ENCODE measurements at places on chromosomes 7 and 10.

DNA sequence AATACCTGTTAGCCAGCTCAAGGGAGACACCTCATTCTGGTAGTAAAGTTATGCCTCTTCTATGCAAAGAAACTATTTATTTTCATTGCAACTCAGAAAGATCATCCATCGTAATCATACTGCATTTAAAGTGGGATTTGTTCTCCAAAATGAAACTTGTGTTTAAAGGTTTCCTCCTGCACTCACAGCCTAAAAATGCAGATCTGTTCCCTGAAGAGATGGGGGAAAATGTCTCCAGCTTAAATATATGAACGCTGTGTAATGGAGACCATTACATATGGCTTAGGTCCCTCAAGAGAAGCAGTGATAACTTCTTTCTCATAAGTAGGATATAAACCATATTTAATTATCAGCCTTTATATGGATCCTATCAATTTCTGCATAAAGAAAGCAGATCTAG lies 665.1 kb downstream of the KCNMA1 start:
- DNase-seq: no peak

DNA sequence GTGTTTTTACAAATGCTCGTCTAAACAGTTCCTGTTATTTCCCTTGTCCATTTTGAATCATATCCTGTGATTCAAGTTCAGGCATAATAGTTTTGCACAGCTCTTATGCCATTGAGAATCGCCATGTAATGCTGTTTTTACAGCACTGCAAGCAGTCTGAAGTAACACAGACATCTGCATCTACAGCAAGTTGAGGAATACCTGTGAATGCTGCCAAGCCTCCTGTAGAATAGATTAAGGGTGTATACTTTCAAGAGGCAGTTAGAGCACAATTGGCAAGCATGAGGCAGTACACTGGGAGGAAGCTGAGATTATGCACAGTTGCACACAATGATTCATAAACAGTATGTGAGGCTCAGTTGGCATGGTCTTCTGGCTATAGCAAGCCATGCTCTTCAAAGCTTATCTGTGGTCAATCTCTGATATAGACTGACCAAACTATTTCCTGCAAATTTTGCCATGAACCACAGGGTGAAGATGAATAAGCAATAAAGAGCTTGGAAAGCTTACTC lies 121.9 kb upstream of the AKR1E2 start:
- no peak for DNase-seq

DNA sequence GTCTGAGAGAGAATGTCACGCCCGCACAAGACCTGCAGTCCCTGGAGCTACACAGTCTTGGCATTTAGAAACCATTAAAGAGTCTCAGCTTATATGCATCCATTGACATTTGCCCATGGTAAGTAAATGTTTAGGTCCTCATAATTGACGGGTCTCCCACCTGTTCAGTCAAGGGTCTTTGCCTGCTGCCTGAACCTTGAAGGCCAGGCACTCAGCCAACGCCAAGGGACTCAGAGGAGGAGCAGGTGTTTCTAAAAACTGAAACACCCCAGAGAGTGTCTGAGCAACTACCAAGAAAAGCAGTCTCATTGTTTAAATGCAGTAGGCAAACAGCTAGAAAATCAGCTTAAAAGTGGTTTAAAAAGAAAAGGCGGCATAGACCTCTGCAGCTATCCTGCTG lies 264.7 kb upstream of the AKR1E2 start:
- no peak for DNase-seq

GRCh38 chr10:14588084-14588937 lies 186.4 kb downstream of the FAM107B start:
- no peak for DNase-seq

DNA sequence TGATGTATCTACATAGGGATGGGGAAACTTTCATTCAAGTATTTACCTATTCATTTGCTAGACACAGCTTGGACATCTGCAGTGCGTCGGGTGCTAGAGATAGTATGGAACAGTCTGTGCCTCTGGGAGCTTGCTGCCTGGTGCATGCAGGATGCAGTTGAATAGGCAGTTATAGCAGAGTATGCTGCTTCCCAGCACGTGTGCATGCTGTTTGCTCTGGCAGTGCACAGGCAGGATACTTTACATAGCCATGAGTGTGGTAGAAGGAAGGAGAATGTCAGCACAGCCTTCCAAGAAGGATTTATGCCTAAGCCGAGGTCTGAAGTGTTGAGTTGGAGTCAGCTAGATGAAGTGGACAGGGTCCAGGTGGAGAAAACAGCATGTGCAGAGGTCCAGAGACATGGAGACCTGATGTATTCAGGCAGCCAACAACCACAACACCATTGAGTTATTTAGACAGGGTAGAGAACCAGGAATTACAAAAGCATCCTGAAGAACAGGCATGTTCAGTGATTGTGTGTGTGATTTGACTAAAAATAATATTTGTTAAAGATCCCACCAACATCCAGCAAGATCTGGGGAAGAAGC lies 8.1 kb downstream of the MAP3K8 start:
- no peak for DNase-seq

DNA sequence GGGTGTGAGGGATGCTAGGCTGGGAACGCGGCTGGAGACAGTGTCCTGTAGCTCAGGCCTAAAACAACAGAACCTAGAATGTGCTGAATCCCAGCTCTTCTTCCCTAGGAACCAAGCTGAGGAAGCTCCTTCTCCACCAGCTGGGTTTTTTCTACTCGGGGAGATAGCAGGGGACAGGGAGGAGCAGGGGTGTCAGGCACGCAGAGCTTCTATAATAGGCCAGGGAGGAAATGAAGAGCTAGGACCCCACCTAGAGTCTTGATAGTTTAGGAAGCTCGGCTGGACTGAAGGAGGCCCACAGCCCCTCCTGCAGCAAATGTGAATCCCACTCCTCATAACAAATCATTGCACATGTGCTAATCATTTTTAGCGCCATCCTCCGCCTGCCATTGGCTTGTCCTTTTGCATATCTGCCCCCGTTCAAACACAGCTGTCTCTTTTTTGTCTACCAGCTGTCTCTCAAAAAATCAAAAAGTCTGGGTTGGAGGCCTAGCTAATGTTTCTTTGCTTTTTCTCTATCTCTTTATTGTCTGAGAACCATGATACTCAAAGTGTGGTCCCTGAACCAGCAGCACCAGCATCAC lies 24.1 kb upstream of the FAM180A start:
- no peak for DNase-seq

DNA sequence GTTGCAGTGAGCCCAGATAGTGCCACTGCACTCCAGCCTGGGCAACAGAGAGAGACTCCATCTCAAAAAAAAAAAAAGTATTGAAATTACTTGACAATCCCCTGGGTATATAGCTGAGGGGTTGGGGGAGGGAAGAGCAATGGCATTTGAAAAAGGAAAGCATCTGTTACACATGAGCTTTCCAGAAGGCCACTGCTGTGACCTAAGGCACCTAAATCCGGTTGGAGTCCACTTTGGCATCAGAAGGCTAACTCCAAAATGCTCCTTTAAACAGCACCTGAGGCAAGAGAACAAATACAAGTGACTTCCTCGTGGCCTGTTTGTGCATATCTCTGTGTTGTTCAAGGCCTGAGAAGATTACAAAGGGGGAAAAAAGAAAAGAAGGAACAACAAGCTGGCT lies 74.8 kb upstream of the PALS2 start:
- DNase-seq: no peak

DNA sequence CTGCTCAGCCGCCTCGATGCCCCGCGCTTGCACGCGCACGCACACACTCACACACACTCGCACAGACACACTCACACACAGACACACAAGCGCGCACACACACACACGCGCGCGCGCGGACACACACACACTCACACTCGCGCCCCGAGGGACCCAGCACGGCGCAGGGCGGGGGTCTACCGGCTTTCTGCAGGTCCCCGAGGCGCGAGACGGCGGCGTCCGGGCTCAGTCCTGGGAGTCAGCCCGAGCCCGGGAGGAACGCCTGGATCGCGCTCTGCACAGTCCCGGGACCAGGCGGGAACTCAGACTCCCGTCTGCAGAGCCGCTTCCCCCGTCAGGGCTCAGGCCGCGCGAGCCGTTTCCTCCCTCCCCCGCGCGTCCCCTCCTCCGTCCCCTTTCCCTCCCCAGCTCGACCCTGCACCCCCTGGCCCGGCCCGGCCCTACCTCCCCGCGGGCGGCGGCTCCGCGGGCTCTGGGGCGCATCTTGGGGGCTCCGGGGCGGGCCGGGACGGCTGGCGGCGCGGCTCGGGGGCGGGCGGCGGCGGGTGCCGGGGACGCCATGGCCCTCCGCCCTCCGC lies 464 bp downstream of the DENND2A start:
- DNase-seq: no peak

DNA sequence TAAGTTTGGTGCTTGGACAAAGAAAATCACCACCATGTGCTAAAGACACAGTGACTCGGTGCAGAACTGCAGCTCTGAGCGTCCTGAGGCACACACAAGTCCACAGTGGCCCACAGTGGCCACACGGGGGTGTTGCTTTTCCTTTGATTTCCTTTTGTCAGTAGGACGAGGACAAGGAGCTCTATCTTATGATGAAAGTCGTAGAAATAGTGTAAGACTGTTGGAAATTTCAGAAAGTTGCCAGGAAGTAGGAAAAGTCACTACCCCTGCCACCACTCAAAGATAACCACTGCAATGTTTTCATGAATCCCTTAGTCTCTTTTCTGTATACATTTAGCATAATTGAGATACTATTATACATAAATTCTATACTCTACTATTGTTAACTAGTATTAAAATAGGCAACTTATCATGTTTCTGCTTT lies 146.0 kb downstream of the TNS3 start:
- no peak for DNase-seq

DNA sequence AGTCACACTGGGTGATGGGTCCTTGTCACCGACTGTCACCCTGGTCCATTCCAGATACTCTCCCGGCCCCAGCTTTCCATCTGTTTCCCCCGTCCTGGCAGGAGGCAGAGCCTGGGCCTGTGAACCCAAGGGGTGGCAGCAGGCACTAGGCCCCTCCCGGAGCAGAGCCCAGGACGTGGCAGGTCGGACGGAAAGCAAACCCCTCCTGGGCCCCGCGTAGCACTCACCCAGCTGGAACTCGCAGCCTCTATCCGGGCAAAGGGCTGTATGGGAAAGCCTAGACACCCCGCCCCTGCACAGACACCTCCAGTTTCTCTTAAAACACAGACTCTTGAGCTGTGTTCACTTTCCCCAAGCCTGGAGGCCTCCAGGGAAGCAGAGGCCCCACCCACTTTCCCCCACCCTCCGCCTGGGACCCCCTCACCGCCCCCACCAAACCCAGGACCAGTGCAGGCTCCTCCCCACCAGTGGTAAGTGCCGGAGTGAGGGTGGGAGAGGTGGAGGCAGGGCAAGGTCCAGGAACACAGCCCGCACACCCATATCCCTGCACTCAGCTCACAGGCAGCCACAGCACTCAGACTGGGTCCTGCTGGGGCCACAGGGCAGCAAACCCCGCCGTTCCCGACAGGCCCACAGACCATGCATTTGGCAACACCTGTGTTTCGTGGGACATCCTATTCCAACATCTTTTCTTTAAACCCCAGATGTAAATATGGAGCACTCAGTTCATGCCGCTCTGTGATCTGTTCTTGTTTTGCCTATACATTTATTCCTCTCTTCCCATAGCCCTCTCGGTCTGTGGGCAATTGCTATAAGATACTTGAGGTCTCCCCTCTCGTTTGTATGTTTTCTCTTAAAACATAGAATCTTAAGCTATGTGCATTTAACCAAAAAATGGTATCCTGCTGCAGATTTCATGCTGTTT lies 98.2 kb upstream of the PDGFA start:
- no peak for DNase-seq

DNA sequence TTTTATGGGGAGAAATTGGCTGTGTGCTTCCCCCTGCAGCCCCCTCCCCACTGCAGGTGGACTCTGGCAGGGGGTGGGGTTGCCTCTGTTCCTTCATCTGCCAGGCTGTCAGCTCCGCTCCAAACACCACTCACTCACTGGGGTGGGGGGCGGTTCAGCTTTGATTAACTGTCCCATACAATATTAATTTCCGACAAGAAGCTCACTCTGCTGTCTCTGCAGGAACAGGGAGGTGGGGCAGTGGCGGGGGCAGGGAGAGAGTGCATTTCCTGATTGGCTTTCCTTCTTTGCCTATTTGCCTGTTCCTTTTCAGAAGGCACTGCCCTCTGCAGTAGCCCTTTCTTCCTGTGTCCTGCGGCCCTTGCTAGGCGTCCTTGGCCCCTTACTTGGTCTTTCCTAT lies 500.8 kb downstream of the PLXNA4 start:
- DNase-seq: no peak

- no peak for DNase-seq
Measured at GRCh38 chr10:28922127-28922526, 244.8 kb downstream of the BAMBI start.

DNA sequence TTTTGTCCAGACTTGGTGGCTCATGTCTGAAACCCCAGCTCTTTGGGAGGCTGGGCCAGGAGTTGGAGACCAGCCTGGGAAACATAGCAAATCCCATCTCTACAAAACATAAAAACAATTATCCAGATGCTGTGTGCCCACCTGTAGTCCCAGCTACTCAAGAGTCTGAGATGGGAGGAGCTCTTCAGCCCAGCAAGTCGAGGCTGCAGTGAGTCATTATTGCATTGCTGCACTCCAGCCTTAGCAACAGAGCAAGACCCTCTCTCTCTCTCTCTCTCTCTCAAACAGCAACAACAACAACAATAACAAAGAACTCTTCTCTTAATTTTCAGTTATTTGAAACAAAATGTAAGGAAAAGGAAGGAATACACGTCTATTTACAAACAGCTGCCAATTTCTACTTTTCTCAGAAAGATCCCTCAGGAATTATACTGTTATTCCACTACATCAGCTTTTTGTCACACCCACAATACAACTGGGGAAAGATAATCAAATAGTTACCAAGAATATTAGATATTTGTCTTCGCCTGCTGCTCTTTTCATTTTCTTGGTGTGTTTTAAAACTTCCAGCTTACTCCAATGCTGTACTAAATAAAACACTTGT lies 5.1 kb upstream of the TSPAN12 start:
- no peak for DNase-seq

- DNase-seq: no peak
Measured at GRCh38 chr10:16853201-16853600, 36.0 kb upstream of the RSU1 start.

DNA sequence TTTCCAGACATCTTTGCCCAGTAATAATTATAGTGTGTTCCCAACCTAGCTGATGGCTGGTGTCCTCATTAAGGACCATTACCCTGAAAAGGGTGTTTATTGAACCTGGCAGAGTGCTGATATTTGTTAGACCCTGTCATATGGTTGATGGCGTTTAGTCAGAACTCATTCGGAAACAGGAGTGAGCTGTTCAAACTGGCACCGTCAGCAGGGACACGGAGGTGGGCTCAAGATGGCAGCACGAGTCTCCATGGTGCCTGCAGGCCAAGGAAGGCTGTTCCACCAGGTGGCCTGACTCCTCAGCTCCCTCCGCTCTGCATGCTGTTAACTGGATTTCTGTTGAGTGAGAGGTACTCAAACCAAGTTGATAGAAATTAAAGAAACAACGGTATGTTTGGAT lies 589.1 kb upstream of the MGMT start:
- DNase-seq: no peak

Measured in stimulated activated CD8-positive, alpha-beta memory T cell treated with anti-CD3 and anti-CD28 coated beads, Interleukin-2, amount 100 ng/mL, for 1 hour (primary cell).